ENCODE measurements at places on chromosomes 1 and 21. TPM values are rescaled to one million over a fixed set of nuclear protein-coding genes. Genes with fewer than 3 reads are reported as not detected.

DNA sequence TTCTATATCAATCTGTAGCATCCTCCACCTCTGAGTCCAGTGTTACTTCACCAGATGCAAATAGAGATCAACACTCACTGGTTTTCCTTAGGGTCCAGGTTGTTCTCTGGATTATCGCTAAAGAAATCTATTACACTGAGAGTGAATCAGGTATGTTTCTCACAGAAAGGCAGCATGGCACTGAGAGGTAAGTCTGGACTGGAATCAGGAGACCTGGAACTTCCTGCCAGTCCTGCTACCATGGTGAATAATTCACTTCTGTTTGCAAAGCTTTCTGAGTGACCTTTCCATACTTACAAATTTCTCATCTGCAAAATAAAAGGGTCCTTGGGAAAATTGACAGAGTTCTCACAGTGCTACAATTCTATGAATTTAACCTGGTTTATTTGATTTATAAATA is 1583.3 kb downstream of the MRPL39 start:
- no peak for DNase-seq
- H3K36me3 ChIP-seq: no peaks in the 10 kb centered on the region
- H3K4me1 ChIP-seq: no peaks in the 10 kb centered on the region
- H3K27me3 ChIP-seq: no peaks in the 10 kb centered on the region

GRCh38 chr1:94087193-94087592 is 33.8 kb downstream of the ABCA4 start:
- no peaks in the 10 kb centered on the region for H3K36me3 ChIP-seq
- no peaks in the 10 kb centered on the region for H3K4me1 ChIP-seq
- H3K4me3 ChIP-seq: no peak overlapping the region

The RCC2 gene
- 121 TPM for total RNA-seq

- H3K36me3 ChIP-seq: peaks cover 7% of the 10 kb centered on the region
- H3K4me3 ChIP-seq: peak within 1 kb of the TSS; percentile 80
- H3K27ac ChIP-seq: peak within 1 kb of the TSS; percentile 98
- H3K27me3 ChIP-seq: no peaks in the 10 kb centered on the region
- DNase-seq: peak; percentile 94
Measured at GRCh38 chr1:182391362-182392049, at the start of gene GLUL. TSS of gene GLUL (minus strand) at chr1:182391790. CDS start at chr1:182388737, 3,053 bp downstream.

The FAM163A gene
- 0.56 TPM for total RNA-seq

Measured in colonic mucosa (tissue), 4 donors.